ENCODE measurements at places on chromosomes 3 and 15.
A peak's percentile ranks its signal among the peaks of the same experiment; 100 is the strongest.

GRCh38 chr3:128448491-128448890 is 18.2 kb downstream of the DNAJB8 start:
- DNase-seq: no peak

DNA sequence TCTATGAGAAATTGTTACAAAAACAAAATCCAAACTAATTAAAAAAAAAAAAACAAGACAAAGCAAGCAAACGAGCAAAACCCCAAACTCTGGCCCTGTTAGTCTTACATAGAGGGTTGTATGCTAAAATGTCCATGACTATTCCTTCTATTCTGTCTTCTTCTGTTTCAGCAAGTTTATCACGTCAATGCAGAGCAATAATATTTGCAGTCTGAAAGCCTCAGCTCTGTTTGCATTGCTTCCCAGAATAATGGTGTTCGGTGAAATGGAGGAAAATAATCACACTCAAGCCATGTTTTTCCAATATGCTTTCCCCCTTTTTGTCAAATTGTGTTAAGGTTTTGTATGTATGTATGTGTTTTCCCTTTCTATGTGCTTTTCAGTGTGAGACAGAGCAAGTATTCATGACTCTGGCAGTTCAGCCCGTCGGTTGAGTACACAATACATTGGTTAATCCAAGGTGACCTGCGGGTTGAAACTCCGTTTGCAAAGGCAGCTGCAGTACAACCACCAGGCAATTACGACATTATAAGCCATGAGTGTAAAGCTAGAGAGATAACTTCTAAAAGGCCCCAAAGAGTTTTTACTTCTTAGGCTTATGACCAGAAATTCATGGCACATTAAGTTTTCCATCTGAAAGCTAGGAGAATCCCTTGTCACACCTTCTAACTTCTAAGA is 34.9 kb upstream of the MAGI1 start:
- DNase-seq: no peak

- no peak for DNase-seq
Measured at GRCh38 chr3:187629711-187630110, 40.5 kb downstream of the SST start.

DNA sequence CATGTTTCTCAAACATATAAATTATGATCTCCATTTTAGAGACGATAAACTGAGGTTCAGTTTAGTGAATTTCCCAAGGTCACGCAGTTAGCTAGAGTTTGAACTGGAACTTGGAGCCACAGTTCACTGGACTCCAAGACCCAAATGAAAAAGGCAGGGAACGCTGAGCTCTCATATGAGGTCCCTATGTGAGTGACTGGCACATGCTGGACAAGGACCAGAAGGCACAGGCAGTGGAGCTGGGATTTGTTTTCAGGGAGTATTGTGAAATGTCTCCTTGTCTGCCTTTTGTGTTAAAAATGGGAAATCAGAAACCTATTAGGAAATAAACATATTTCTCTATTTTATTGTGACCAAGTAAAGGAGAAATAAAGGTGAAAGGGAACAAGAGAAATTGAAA is 63.5 kb downstream of the MESD start:
- no peak for DNase-seq

DNA sequence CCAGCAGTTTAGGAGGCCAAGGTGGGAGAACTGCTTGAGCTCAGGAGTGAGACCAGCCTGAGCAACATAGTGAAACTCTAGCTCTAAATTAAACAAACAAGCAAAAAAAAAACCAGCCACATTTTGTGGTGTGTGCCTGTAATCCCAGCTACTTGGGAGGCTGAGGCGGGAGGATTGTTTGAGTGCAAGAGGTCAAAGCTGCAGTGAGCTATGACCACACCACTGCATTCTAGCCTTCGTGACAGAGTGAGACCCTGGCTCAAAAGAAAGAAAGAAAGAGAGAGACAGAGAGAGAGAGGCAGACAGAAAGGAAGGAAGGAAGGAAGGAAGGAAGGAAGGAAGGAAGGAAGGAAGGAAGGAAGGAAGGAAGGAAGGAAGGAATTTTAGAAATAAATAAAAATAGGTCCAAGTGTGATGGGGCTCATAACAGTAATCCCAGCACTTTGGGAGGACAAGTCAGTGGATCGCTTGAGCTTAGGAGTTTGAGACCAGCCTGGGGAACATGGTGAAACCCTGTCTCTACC is 38.7 kb upstream of the LRIG1 start:
- no peak for DNase-seq

GRCh38 chr15:67941648-67942310 is 101.9 kb upstream of the RNU6-1 start:
- no peak for DNase-seq

DNA sequence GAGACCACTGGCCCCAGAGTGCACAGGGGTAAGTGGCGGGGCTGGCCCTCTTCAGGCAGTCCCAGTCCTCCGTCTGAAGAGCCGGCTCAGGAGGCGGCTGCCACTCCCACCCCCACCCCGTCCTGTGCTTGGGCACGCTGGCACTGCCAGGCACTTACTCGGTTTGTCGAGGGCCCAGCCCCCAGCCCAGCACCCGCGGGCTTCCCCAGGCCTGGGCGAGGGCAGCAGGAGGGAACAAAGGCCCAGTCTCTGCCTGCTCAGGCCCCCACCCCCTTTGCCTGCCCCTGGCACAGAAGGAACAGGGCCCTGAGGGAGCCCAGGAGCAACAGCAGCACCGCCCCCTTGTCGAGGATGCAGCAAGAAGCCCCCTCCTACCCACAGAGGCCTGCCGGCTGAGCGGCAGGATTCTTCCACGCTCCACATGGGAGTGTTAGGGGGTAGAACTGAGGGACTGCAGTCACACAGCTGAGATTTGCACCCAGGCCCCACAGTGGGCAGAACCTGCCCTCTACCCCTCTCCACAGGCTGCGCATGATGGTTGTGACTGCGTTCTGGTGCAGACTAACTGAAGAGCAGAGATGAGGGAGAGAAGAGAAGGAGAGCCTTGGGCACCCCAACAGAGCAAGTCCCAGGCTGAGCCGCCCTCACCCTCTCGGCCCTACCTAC is 8.9 kb downstream of the DUSP7 start:
- DNase-seq: no peak

DNA sequence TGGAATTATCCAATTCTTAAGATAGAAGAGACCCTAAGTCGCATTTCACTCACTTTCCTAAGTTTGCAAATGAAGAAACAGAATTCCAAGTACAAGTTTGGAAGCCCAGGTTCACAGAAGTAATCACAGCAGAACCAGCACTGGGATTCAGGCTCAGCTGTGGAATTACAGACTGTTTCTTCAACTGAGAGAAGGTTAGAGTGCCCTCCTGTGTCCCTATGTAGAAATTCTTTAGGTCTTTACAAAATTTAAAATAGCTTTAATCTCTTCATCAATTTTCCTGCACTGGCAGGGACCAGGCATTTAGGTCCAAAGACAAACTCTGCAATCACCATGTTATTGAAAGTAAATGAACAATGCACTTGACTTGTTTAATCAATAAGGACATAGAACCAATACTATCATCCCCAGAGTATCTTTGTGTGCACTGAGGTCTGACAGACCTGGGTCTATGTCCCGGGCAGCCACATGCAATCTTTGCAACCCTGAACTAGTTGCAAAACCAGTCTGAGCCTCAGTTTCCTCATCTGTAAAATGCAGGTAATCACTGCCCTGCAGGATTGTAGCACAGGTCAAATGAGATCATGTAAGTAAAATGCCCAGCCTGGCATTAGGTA is 96.3 kb upstream of the ZBED2 start:
- DNase-seq: no peak

DNA sequence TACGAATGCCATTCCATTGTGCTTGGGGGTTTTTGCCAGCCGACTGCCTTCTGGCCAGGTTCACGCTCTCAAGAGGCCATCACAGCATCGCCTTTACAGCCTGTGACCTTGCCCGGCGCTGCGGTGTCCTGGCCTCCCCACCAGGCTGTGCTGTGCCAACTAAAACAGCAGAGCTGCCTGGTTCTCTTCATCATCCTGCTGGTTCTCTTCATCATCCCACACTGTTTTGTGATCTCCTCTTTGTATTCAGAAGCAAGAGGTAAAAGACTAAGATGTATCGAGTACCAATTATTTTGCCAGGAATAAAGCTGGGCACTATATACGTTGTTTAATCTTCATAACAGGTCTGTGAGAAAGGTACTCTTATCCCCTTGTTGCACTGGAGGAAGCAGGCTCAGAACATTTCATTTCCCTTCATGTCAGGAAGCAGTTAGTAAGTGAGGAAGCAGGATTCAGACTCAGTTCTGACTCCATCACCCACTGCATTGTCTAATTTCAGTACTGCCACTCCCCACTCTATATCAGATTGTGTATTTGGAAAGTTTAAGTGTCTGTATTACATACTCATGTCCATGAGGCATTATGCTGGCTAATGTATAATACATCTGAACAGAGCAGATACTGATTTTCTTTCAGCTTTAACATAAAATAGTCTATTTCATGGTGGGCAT is 92.7 kb downstream of the LRRC28 start:
- peak; percentile 57 for DNase-seq

DNA sequence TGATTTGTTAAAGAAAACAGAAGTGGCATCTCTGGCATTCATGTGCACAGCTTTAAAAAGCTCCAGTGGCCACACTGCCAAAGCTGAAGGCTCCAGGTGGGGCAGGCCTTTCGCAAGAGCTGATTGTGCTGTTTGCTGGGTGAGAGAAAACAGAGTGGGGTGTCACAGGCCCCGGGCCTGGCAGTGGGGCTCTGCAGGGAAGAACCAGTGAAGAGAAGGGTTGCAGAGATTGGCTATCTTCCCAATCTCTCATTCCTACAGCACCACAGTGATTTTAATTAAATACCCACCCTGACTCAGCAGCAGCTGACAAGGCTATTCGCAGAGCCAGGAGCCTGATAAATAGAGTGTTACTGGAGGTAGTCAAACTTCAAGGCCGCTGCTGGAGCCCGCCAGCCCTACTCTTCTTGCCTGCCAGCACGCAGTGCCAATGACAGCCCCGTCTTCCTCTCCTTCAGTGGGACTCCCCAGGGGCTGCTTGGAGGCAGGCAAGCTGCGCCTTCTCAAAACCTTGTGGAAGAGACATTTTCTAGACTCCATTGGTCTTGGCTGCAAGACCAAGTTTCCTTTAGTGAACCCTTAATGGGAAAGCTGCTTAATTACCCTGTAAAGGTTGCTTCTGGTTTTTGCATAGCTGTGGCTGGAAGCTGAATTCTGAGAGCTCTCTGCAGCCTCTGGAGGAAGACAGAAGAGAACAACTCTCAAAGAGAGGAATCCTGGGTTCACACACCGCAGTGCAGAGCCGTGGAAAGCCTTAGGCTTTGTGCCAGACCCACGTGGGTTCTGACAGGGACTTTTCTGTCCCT is 225.8 kb upstream of the SLCO3A1 start:
- no peak for DNase-seq

GRCh38 chr3:16741103-16741758 is 136.0 kb upstream of the DAZL start:
- no peak for DNase-seq

GRCh38 chr15:73867956-73868355 is 5.4 kb upstream of the TBC1D21 start:
- DNase-seq: no peak

DNA sequence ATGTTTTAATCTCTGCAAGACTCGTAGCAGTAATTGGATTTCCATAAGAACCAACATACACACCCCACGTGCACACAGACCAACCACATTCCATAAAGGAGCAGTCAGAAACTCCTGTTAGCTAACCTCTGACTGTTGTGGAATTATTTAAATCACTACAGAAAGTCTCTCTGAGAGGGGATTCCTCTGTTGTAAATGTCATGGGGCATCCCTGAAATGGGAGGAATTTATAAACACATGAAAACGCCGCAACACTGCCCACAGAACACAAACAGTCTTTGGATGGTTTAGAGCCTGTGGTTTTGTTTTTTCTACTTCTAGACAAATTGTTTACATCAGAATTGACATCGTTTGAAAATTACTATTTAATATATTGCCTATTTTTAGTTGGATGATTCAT is 740.1 kb upstream of the GRM7 start:
- no peak for DNase-seq

GRCh38 chr3:171526869-171527268 is 66.7 kb upstream of the TNIK start:
- no peak for DNase-seq

DNA sequence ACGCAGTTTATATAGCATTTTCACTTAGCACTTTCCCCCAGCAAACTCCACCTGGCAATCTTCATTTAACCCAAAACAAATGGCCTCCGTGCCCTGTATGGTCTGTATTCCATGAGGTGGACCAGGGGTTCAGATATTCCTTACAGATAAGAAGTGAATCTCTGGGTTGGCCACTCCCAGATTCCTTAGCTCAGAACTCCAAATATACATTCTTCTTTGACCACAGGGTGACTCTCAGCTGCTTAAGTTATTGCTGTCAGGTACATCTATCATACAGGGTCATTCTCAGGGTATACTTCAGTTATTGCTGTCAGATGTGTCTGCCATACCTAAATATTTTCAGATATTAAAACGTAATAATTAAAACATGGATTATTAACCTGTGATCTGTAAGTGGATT is 229.8 kb downstream of the TBL1XR1 start:
- no peak for DNase-seq

All from naive thymus-derived CD8-positive, alpha-beta T cell (primary cell).